Naive thymus-derived CD8-positive, alpha-beta T cell (primary cell): ENCODE measurements at places on chromosomes 11 and 22.

- DNase-seq = no peak
Measured at GRCh38 chr11:64796047-64796756, 6.8 kb downstream of the MAP4K2 start.

DNA sequence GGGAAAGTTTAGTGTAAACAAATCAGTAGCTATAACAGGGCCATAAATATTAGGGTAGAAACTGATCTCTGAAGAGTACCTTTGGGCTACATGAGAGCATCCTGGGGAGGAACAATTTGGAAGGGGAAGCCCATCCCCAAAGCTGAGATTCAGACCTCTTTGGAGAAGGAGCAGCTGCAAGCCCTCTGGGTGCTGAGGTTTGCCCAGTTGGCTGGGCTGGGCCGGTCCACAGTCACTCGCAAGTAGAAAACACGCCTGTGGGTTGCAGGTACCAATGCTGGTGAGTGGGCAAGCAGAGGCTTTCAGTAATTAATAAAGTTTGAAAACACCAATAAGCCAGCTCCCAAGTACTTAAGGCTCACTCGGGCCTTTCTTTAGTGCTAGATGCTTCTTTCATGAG lies 124.5 kb downstream of the ARHGAP8 start:
- DNase-seq = no peak

DNA sequence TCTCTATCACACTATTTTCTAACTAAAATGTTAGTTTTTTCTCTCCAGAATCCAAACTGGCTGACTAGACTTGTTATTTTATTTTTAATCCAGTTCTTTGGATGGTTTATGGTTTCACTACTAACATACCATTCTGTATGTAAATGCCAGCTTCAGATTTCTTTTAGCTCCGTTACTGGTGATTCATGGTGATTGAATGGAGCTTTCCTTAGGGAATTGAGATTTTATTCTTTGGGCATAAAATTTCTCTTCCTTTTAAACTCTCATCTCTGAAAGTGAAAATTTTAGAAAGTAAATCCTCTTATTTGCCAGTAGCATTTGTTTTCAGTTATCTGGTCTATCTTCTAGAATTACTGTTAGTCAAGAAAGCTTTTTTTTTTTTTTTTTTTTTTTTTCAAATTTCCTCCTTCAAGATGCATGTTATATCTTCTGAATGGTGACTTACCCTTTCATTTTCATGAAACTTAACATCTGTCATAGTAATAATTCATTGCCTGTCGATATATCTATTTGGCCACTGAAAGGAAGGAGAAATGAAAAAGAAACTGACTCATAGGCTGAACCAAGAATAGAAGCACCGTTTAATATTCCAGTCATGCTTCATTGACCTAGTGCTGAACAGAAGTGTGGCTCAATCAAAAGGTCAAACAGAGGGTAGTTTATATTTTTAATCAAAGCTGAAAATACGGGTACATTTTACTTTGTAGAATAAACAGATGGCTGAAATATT lies 6.4 kb downstream of the ENDOD1 start:
- no peak for DNase-seq

- DNase-seq = no peak
Measured at GRCh38 chr11:82225930-82226329, 507.7 kb downstream of the FAM181B start.

GRCh38 chr11:96038046-96038445 lies 114.1 kb upstream of the MTMR2 start:
- no peak for DNase-seq

DNA sequence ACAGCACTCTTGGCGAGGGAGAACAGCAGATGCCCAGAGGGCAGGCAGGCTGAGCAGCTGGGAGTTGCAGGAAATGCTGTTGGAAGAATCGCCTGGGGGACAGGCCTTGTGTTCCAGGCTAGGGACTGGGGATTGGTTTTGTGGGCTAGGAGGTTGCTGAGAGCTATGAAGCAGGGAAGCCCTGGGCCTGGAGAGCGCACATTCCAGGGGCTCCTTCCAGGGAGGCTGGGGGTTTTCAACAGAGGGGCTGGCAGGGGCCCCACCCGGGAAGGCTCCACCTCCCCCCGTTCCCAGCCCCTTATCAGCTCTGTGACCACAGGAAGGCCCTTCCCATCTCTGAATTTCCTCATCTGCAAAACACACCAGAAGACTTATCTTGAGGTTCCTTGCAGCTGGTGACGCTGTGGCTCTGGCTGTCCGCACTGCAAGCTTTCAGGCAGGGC lies 21.7 kb downstream of the WNT11 start:
- DNase-seq = no peak

GRCh38 chr11:119580081-119580480 lies 148.9 kb downstream of the NECTIN1 start:
- no peak for DNase-seq

DNA sequence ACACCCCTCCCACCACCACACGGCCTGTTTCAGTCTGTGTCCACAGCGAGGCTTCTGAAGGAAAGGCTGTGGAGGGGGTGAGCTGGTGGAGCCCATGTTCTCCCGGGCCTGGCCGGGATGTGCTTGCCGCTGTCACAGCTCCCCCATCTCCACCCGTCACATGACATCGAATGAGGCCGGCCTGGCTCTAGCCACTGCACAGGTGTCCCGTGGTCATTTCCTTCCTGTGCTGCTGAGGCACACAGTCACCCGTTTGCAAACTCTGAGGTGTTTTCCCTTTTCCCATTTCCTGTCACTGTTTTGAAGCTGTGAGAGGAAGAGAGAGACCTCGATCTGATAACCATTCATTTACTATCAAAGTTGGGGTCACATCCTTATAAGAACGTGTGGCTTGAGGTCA lies 55.7 kb upstream of the CLDN5 start:
- DNase-seq = no peak

DNA sequence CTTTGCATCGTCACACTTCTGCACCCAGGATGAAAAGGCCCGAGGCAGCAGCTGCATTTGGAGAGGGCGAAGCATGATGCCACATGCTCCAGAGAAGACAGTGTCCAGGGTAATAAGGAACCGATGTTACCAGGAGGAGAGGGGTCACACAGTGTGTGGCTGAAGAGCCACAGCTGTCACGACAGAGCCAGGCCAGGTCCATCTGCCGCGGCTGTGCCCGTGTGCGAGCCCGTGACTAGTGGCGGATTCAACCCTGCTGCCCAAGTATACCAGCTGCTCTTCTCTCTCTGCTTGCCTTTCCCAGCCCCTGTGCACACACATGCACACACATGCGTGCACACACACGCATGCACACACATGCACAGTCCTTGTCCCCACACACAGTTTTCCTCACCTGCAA lies 1432.5 kb downstream of the BRD1 start:
- no peak for DNase-seq

GRCh38 chr11:44627911-44628729 lies 62.7 kb downstream of the CD82 start:
- DNase-seq = no peak

DNA sequence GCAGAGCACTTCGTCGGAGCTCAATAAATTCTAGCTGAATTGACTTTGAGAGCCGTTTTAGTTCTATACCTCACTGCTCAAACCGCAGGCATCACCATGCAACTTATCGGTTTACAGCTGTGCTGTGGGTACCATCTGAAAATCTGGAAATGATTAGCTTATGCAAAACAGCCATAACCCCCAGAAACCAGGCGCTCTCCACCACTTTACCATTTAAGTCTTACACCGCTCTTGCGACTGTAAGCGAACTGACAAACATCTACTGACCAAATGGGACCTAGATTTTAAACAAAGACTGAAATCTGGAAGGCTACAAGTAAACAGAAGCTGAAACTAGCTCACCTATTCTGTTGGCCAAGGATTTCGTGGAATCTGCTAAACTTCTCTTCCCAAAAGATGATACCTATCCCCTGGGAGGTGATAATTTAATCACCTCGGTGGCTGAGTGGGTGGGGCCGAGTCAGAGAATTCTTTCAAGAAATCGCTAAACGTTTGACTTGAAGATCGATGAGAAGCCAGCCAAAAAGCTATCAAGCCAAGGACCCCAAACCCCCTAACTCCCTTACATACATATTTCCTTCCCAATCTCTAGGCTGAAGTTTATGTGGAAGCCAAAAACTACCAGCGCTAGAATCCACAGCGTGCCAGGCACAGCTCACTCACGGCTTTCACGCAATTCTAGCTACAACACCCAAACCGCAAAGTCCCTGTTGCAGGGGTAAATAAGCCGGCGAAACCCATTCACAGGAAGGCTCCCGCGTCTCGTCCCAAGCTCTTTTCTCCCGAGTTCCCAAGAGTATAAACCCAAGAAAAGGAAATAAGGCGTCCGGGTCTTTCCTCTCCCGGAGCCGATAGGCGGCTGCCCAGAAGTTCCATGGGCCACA lies 644 bp downstream of the SPTY2D1 start:
- no peak for DNase-seq

- no peak for DNase-seq
Measured at GRCh38 chr11:47593492-47593933, 698 bp downstream of the C1QTNF4 start.
